ENCODE measurements at places on chromosomes 13 and 19.

GRCh38 chr13:65064967-65065366 is 2165.2 kb downstream of the PCDH9 start:
- DNase-seq = no peak

- no peak for DNase-seq
Measured at GRCh38 chr19:34436716-34437115, 8.5 kb downstream of the UBA2 start.

- no peak for DNase-seq
Measured at GRCh38 chr13:52785739-52786138, 46.1 kb upstream of the CNMD start.

- no peak for DNase-seq
Measured at GRCh38 chr19:41958367-41959055, 610 bp downstream of the RABAC1 start.

GRCh38 chr19:48715681-48716171 is 3.8 kb downstream of the MAMSTR start:
- no peak for DNase-seq

DNA sequence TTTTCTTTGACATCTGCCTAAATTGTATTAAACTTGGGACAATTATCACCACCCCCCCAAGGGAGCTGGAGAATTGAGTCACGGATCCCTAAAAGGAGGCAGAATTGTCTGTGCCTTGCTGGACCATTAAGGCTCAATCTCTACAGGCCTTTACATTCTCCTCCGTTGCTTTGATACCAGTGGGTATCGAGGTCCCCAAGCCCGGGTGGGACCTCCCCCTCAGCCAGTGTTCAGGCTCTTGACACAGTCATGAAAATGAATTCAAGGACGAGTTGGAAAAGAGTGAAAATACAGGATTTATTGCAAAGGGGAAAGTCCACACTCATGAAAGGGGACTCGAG is 5.6 kb downstream of the PPP1R15A start:
- DNase-seq = no peak

DNA sequence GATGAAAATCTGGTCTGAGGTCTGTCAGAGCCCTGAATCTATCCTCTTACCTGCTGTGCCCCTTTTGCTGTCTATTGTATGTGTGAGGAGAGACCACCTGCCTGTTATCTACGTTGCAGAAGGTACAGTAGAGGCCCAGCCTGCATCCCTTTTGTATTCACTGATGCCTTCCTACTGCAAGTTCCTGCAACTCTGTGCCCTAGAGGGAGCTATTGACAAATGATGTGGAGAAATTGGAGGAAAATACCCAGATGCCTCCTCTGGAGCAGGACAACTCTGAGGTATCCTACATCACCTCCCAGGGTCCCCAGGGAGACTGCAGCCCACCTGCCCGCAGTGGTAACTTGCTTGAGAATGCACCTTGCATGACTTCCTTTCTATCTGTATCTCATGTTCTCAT is 33.7 kb downstream of the SIAH3 start:
- no peak for DNase-seq

DNA sequence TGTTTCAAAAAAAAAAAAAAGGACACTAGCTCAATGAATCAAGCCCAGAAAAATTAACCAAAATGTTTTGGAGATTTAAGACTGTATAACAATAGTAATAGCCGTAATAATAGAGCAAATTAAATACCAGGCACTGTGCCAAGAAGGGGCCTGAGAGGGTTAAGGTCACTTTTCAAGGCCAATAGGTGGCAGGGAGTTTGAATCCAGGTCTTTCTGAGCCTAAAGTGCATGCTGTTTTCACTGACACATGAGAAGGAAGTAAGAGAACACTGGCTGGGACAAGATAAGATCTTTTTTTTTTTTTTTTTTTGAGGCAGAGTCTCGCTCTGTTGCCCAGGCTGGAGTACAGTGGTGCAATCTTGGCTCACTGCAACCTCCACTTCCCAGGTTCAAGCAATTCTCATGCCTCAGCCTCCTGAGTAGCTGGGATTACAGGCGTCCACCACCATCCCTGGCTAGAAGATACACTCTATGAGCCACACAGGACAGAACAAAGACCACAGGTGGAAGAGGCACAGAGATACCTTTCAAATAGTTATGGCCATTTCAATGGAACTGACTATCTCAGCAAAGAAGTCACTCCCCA is 7.7 kb downstream of the FFAR2 start:
- no peak for DNase-seq

DNA sequence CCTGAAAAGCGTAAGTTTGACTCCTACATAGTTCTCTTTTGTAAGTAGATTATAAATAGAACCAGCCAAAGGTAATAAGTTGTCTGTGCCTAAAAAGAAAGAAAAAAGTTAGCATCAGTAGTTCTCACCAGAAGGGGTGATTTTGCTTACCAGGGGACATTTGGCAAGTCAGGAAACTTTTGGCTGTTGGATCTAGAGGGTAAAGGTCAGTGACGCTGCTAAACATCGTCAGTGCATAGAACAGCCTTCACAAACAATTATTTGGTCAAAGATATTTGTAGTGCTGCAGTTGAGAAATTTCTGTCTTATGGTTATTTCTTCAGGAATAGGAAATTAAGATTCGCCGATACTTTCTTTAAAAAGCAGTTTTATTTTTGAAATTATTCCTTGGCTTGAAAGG is 2.0 kb downstream of the USPL1 start:
- no peak for DNase-seq

GRCh38 chr19:19528721-19529490 is at the start of gene YJEFN3:
Gene YJEFN3, plus strand, starts transcription at chr19:19528911. Its CDS starts 22 bp downstream, at chr19:19528933.
- DNase-seq = no peak

GRCh38 chr19:45172611-45173208 is 5.3 kb downstream of the TRAPPC6A start:
- no peak for DNase-seq

GRCh38 chr19:1240925-1241324 is 626 bp upstream of the ATP5F1D start:
- no peak for DNase-seq

DNA sequence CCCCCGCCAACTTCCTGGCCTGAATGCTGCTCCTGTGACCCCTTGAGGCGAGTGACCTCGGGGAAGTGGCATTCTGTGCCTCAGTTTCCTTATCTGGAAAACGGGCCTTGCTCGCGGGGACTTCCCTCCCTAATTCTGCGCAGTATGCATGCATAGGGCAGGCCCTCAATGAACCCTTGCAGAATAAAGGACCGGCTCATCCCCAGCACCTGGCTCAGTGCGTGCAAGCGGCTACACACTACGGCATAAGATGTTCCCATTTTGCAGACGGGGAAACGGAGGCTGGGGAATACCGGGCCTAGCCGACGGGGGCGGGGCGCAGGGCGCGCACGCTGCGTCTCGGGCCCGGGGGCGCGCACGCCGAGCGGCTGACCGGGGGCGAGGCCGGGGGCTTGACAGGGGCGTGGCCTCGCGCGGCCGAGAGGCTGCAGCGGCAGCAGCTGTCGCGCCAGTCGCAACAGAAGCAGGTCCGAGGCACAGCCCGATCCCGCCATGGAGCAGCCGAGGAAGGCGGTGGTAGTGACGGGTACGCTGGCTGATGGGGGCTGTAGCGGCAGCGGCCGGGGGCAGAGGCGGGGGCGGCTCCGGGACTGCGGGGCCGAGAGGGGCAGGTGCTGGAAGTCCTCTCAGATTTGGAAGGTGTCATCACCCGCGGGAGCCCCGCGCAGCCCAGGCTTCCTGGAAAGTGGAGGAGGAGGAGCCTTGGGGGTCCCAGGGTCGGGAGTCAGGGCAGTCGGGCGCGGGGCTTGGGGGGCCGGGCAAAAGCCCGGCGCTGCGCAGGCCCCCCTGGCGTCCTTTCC is at the start of gene PGPEP1:
TSS of gene PGPEP1 (plus strand) at position 409 of the 800 bp plus-strand sequence. CDS start at position 493, 84 bp downstream.
- no peak for DNase-seq

DNA sequence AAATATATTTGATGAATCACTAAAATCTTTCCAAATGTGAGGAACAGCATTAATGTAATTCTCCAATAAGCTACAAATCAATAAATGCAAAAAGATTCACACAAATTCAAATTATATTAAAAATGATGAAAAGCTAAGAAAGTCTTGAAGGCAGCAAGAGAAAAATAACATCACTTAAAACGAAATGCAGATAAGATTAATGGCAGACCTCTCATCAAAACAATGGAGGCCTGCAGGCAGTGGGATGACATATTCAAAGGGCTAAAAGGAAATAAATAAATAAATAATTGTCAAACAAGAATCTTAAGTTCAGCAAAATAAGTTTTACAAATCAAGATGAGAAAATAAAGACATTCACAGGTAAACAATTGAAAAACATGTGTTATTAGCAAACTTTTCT is 952.1 kb downstream of the SLITRK6 start:
- no peak for DNase-seq

DNA sequence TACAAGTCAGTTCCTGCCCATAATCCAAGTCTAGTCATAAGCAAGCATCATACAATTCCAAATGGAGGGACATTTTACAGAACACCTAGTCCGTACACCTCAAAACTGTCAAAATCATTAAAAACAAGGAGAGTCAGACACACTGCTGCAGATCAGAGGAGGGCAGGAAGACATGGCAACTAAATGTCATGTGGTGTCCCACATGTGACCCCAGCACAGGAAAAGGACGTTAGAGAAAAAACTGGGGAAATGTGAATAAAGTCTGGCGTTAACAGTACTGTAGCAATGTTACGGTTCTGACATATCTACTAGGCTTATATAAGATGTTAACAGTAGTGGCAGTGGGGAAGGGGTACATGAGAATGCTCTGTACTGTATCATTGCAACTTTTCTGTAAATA is 2.3 kb downstream of the ZSCAN5A start:
- DNase-seq = no peak

DNA sequence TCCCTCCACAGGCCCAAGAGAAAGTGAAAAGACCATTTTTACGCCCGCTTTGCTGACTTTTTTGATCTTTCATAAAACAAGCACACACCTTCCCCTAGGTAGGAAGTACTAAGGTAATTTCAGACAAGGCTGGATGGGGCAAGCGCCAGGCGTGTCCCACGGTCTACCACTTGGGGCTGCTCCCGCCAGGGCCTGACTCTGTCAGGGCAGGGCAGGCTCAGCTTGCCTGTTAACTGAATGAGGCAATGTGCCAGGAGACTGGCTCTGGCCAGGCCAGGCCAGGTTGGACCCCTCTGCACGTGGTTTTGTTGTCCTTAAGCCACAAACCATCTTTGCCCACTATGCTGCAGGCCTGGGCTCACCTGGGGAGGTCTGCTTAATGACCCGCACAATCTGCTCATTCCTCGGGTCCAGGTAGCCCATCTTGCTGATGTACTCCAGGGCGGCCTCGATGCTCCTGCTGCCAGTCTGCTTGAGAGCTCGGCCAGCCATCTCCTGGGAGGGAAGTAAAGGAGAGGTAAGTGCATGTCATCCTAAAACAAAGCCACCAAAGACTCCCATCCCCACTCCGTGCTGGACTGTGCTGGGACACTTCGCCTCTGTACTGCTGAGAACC is 70.4 kb downstream of the LATS2 start:
- DNase-seq = no peak

GRCh38 chr13:50626101-50626547 is 217.4 kb downstream of the DLEU7 start:
- no peak for DNase-seq

- no peak for DNase-seq
Measured at GRCh38 chr13:75399168-75399878, 82.6 kb downstream of the TBC1D4 start.

DNA sequence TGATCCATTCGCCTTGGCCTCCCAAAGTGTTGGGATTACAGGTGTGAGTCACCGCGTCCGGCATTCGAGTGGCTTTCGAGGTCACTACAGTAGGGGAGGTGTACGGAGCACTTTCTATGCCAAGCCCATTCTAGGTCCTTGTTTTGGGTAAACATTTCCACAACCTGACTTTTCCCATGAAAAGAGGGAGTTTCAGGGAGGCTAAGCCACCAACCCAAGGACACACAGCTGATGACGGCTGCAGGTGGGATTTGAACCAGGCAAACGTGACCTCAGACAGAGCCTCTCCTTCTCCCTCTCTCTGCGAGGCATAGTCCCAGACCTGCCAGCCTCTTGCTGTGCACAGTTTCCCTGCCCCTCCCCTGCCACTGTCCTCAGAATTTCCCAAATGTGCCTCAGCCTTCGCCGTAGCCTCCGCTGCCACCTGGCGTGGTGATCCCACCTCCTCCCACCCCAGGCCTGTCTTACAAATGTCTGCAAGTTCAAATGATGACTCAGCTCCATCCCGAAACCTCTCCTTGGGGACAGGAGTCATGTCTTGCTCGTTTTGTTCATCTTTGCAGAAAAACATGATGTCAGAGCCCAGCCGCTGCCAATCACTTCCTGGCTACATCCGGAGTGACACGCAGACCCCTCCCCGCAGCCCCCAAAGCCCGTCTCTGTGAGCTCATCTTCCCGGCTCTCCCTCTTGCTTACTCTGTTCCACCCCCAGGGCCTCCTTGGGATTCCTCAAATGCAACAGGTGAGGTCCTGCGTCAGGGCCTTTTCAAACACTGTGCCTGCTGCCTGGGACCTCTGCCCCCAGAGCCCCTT is 6.6 kb upstream of the GADD45B start:
- DNase-seq = no peak

DNA sequence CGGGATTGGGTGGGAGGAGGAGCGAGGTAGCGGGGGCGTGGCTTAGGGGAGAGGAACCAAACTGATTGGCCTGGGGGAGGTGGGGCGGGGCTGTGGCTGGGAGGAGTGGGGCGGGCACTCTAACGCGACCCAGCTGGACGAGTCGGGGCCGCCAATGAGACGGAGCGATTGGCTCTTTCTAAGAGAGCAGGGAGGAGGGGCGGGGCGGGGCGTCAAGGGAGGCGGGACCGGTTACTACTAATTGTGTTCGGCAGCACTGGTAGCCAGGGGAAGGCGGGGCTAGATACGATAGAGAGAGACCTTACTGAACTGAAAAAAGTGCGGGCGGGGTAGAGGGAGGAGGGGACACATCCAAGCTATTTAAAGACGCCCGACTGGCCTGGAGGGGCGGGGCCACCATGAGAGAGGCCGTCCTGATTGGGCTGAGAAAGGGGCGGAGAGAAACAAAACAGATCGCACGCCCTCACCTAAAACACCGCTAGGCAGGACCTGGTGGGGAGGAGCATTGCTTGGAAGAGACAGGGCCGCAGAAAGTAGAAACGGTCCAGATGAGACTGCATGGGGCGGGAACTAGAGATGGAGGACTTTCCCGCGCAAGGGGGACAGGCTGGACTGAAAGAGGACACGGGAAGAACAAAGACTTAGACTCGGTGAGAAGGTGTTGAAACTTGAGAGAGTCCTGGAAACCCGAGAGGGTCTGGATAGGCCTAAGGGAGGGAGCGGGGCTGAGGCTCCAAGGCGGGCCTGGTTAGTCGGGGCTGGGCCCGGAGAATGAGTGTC is at the start of gene KCNC3:
TSS of gene KCNC3 (minus strand) at position 232 of the 780 bp plus-strand sequence. CDS start 295 bp downstream, outside the sequence.
- DNase-seq = no peak

GRCh38 chr19:11252665-11253355 is 9.5 kb downstream of the DOCK6 start:
- no peak for DNase-seq

- DNase-seq = no peak
Measured at GRCh38 chr19:48619692-48620585, 633 bp downstream of the SPHK2 start.

GRCh38 chr13:31943591-31943990 is 88.0 kb upstream of the FRY start:
- no peak for DNase-seq

DNA sequence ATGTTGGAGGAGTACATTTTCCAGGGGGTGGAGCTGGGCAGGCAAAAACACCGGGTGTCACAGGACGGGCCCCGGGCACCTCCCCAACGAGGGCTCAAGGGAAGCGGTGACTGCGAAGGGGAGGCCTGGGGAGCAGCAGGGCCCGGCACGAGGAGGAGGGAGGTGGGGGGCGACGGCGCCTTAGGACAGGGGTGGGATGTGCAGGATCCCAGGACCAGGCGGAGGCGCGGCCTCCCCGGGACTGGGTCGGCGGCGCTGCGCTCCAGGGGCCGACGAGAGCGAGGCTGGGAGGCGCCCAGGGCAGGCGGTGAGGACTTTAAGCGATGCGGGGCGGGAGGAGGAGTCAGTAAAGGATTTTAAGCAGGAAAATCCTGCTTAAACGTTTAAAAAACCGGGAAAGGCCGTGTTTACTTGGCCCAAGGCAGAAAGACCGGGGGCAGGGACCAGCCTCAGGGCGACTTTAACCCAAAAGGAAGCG is 427 bp downstream of the ZNF160 start:
- DNase-seq = no peak

Data from vagina (tissue), 2 donors.